ENCODE measurements at places on chromosomes 5 and 9. TPM values are rescaled to one million over a fixed set of nuclear protein-coding genes. Genes with fewer than 3 reads are reported as not detected.

- DNase-seq: no peak
Measured at GRCh38 chr9:69003051-69003450, 10.9 kb downstream of the PRKACG start.

GRCh38 chr9:99953861-99954507 lies 47.5 kb downstream of the STX17 start:
- DNase-seq: no peak

DNA sequence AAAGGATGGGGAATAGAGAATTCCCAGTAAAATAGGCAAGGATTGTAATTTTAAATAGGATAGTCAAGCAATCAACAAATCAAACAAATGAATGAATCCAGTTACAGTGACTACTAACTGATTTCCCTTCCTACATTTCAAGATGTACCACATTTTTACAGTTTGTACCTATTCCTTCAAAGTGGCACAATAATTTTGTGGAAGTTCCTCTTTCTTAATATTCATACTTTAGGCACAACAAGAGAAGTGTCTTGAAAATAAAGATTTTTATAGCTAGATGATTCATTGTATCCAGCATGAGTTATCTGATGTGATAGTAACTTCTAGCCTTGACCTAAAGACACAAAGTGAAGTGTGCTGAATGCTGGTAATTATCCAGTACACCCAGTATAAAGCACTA lies 122.2 kb upstream of the ACOT12 start:
- no peak for DNase-seq

- no peak for DNase-seq
Measured at GRCh38 chr5:140556438-140556837, 835 bp downstream of the SRA1 start.

DNA sequence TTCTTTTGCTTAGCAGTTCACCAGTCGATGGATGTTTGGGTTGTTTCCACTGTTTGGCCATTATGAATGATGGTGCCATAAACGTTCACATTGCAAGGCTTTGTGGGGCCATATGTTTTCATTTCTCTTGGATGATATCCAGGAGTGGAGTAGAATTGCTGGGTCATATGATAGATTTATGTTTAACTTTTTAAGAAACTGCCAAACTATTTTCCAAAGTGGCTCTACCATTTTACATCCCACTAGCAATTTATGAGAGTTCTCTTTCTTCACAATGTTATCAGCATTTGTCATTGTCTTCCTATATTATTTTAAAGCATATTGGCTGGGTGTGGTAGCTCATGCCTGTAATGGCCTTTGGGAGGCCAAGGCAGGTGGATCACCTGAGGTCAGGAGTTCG lies 5.2 kb downstream of the GPR107 start:
- no peak for DNase-seq

DNA sequence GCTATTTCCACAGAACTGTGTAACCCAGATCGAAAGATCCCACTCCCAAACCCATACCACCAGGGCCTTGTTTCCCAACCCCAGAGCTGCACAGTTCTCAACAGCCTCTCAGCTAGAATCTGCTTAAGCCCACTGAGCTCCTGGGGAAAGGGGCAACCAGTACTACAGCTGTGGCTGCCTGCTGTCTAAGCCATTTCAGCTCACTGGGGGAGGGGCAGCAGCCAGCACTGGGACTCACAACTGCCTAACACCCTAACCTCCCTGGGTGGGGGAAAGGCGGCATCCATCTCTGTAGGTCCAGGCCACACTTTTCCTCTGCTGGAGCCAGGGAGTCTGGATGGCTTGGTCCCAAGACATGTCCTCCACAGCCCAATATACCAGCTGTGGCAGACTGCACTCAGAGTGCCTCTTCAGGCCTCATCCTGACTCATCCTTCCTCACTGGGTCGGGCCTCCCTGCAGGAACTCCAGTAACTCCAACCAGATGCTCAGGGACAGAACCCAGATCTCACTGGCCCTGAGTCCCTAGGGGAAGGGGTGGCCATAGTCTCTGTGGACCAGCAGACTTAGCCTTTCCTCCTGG lies 241.4 kb downstream of the HINT1 start:
- no peak for DNase-seq

- DNase-seq: no peak
Measured at GRCh38 chr5:179292202-179292601, 53.1 kb downstream of the ADAMTS2 start.

The SPINK13 gene
- total RNA-seq: not detected

The LCN12 gene
- not detected for total RNA-seq

All from psoas muscle (tissue), 8 donors.